Sciatic nerve (tissue), 2 donors: ENCODE measurements at places on chromosomes 16 and 17.

DNA sequence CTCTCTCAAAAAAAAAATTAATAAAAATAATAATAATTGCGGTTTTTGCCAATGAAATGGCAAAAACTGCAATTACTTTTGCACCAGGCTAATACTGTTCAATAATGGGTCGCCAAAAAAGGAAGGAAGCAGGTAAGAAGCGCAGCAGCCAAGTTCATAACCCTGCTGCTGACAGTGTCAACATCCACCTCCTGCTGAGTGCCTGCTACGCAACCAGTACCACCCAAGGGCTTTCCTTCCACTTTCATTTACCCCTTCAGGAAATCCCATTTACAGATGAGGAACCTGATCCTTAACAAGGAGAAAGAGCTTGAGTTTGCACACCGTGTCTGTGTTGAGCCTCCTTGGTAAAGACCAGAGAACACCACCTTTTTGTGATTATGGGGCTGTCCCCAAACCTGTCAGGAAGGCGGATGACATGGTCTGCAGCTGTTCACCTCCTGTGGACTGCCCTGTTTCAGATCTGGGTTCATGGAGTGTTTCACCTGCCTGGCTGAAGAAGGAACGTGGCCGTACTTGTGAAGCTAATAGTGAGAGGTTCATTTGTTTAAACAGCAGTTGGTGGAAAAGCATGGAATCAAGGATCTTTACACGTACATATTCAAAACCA lies 378.0 kb downstream of the SLC39A11 start:
- no peak for DNase-seq

DNA sequence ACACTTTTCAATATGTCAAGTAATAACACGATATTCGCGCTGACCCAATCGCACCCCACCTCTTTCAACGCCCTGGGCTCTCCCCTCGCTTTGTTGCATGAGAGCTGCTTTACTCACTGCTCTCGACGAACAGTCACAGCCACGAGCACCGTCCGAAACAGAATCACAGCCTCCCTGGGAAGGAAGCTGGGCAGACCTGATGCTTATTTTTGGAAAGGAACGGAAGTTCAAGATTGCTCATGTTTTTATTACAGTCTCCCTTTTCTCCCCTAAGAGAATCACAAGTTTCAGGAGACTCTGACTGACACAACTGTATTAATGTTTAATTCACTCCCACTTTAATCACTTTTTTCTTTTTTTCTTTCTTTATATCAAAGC lies 67.8 kb downstream of the ANKRD11 start:
- no peak for DNase-seq

GRCh38 chr17:76635039-76635438 lies 8.5 kb downstream of the ST6GALNAC1 start:
- no peak for DNase-seq

GRCh38 chr17:71071837-71072236 lies 902.5 kb downstream of the KCNJ2 start:
- DNase-seq: no peak

DNA sequence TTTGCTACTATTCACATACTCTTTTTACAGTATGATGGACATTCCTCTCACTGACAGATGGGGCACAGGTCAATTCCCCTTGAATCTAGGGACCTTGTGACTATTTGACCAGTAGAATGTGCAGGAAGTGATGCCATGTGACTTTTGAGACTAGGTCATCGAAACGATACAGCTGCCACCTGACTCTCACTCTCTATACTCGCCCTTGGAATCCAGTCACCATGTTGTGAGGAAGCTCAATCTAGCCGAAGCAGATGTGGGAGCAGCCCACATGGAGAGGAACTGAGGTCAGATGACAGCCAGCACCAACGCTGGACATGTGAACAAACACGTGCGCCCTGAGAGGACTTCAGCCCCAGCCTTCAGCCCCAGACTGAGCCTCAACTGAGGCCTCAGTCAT lies 148.2 kb upstream of the CDC42EP4 start:
- no peak for DNase-seq

GRCh38 chr16:51050377-51050706 lies 100.7 kb downstream of the SALL1 start:
- DNase-seq: no peak

- no peak for DNase-seq
Measured at GRCh38 chr17:49741009-49741691, 22.8 kb downstream of the FAM117A start.

DNA sequence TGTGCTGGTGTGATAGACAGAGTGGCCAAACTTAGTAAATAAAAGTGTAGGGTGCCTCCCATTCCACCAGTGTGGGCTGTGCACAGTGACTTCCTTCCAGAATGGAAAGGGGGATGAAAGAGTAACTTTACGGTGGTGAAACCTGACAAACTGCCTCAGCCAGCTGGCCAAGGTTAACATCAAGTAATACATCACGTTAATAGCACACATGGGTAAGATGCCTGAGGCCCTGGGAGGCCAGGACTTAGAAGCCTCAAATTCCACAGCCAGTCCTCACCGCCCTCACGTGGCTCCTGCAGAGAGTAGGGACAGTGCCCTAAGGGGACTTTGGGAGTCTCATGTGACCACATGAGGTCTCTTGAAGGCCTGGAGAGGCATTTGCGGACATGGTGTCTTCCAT lies 14.1 kb downstream of the RMI2 start:
- DNase-seq: no peak

GRCh38 chr17:82346342-82347300 lies 12.4 kb upstream of the TEX19 start:
- DNase-seq: no peak

DNA sequence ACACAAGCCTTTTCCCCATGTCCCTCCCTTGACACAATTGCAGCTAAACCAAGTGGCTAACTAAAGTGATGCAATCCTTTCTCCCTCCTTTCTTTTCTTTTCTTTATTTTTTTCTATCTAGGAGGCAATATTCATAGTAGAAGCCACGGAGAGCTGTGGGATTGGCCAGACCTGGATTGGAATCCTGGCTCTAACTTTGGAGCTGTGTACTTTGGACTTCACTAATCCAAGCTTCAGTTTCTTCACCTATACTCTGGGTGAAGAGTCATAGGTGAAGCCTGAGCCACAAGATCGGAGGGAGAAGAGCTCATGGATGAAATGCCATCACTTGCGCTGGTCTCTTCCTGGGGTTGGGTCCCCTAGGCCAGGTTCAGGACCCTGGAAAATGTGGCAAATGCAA lies 177.2 kb downstream of the IRX5 start:
- DNase-seq: no peak

DNA sequence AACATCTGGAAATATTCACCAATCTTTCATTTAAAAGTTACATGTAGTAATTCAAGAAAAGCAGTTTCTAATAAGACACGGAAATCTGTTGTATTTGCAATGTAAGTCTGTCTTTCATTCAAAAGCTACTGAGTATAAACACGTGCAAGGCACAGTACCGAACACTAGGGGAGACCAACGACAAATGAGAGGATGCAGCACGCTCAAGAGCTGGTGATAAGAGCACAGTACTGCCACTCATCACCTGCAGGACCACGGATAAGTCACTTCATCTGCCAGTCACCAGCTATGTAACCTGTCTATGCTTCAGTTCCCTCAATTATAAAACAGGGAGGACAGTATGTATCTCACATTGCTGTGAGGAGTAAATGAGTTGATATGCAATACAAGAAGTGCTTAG lies 67.1 kb downstream of the CLEC18A start:
- DNase-seq: no peak

- no peak for DNase-seq
Measured at GRCh38 chr17:21482189-21482865, 106.2 kb downstream of the KCNJ12 start.

GRCh38 chr16:86396901-86397311 lies 113.4 kb upstream of the FOXF1 start:
- no peak for DNase-seq

- DNase-seq: no peak
Measured at GRCh38 chr16:56956756-56957155, 5.0 kb upstream of the CETP start.

DNA sequence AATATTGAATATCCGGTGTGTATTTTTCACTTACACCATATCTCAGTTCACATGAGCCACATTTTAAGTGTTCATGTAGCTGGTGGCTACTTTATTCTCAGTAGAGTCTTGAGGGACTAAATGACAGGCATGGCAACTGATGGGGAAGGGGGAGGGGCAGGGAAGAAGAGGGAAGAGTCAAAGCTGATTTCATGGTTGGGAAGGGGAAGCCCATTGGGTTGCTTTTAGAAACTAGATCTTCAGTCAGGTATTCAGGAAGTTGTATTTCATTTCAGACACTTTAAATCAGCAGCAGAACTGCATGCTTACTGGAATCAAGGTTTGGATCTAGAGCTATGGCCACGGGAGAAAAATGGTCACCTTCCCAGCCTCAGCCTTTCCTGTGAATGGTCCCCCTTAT lies 2.9 kb upstream of the WIPI1 start:
- DNase-seq: no peak

- DNase-seq: no peak
Measured at GRCh38 chr17:8821446-8822105, 22.4 kb upstream of the MFSD6L start.

GRCh38 chr16:89581045-89581695 lies 5.6 kb downstream of the CPNE7 start:
- no peak for DNase-seq

DNA sequence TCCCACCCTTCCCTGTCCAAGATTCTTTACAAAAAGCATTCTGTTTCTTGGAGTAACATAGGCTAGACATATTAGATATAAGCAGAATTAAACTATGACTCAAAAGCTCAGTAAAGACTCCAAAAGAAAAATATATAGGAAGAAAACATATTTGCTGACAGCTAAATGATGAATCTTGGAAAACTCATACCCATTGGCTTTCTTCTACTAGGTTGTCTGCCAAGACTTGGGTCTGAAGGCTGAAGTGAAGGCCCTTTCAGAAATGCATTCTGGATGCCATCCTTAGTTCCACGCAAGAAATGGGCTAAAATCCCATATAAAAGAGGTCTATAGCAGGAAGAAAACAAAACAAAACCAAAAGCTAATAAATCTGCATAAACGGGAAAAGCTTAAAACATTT lies 15.1 kb downstream of the CEP20 start:
- no peak for DNase-seq

- DNase-seq: peak; percentile 61
Measured at GRCh38 chr16:69329369-69330285, 761 bp downstream of the PDF start.

GRCh38 chr17:40338058-40338457 lies 26.5 kb downstream of the GJD3 start:
- no peak for DNase-seq

DNA sequence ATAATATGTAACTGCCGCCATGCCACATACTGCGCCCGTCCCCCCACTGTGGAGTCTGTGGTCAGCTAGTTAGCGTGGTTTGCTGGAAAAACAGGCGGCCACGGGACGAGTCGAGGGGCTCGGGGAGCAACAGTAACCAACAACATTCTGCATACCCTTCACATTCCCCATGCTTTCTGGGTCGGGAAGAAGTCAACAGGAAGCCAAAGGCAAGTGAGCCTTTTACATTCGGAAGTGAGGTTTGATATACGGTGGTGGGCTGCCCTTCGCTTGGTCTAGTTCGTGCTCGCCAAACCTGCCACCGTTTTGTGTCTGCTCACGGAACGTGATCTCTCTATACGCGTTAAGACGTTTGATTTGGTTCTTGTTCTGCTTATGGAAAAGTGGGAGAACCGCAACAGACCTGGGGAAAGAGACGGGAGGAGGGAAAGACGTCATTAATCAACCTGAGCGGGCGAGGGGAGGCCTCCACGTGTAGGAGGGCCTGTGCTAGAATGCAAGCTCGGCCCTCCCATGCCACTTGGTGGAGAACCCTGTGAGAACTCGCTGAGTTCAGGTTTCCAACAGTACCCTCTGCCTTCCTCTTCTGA lies 28.9 kb upstream of the CFAP20 start:
- no peak for DNase-seq

GRCh38 chr16:57688987-57689761 lies 5.4 kb upstream of the DRC7 start:
- DNase-seq: no peak

DNA sequence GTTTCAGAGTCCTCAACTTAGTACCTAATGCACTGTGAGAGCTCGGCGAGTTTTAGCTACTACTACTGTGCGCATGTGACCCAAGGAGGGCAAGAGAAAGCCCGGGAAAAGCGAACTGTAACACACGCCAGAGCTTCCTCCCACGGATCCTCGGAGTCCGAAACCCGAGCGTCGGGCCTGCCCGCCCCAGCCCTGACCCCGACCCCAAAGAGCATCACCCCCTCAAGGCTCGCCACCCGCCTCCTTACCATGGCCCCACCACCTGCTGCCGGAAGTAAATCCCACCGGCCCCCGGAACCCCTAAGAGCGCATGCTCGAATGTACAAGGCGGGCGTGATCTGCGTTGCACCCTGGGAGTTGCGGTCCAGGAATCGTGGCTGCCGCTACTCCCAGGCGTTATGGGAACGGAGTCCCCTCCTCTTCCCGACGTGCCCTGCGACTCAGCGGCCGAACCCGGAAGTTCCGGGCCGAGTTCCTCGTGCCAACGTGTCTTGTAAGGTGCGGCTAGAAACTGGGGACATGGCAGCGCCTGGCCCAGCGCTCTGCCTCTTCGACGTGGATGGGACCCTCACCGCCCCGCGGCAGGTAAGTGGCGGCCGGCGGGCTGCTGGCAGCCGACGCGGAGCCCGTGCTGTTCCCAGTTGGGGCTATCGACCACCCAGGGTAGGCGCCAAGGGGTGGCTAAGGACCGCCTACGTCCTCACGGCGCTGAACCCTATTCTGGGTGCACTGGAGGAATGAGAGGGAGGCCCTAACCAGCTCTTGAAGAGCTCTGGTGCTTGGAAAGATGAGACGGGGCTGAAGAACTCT lies at the start of the genes PMM2 and TMEM186:
PMM2 (plus strand) TSS at position 476 of the 810 bp plus-strand sequence; CDS start at position 520, 44 bp downstream.
TMEM186 (minus strand) TSS at position 276 of the 810 bp plus-strand sequence; CDS start at position 251, 25 bp downstream.
- peak; percentile 96 for DNase-seq

GRCh38 chr17:65455154-65455971 lies 106.1 kb downstream of the AXIN2 start:
- no peak for DNase-seq

DNA sequence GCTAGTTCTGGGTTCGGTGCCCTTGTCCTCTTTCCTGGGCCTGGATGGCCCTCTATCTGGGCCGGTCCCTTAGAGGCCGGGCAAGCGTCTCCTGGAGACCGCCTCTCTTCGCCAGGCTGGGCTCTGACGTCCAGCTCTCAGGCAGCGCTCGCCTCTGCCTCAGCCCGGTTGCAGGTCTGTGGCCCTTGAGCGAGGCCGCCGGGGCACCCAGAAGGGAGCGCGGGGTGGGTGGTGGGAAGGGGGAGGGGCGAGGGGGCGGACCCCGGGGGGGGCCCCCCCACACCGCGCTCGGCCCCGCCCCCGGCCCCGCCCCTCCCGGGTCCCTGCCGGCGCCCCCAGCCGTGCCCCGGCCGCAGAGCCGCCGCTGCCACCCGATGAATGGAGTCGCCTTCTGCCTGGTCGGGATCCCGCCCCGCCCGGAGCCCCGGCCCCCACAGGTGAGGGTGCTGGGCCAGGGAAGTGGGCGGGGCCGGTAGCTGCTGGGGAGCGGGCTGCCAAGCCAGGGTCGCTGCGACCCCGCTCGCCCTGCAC lies at the start of gene ARHGAP23:
ARHGAP23 (plus strand) TSS at position 353 of the 531 bp plus-strand sequence; CDS start at position 375, 22 bp downstream.
- peak; percentile 79 for DNase-seq

GRCh38 chr17:19727501-19728078 lies 11.2 kb upstream of the SLC47A2 start:
- DNase-seq: peak; percentile 79
